ENCODE measurements at places on chromosomes 16 and 17. TPM values are rescaled to one million over a fixed set of nuclear protein-coding genes. Genes with fewer than 3 reads are reported as not detected.
A peak's percentile ranks its signal among the peaks of the same experiment; 100 is the strongest.

- DNase-seq: no peak
- no peak overlapping the region for H3K27ac ChIP-seq
- no peak overlapping the region for H3K4me3 ChIP-seq
- H3K36me3 ChIP-seq: no peaks in the 10 kb centered on the region
Measured at GRCh38 chr17:42673266-42673884, 3.4 kb downstream of the PLEKHH3 start.

The LDAF1 gene
- 12.2 TPM for total RNA-seq

The SLFN14 gene
- total RNA-seq: not detected

GRCh38 chr17:39701784-39702422, 2.0 kb downstream of the ERBB2 start:
- no peak for DNase-seq
- H3K4me3 ChIP-seq: no peak overlapping the region
- H3K27ac ChIP-seq: no peak overlapping the region

The LCAT gene
- 20.1 TPM for total RNA-seq

The C17orf50 gene
- total RNA-seq: not detected

- H3K27ac ChIP-seq: no peak overlapping the region
- H3K27me3 ChIP-seq: peaks cover 10% of the 10 kb centered on the region
- H3K4me3 ChIP-seq: no peak overlapping the region
- DNase-seq: peak; percentile 72
- H3K36me3 ChIP-seq: no peaks in the 10 kb centered on the region
Measured at GRCh38 chr16:56203052-56203451, 11.8 kb downstream of the GNAO1 start.

The PERCC1 gene
- 0.81 TPM for total RNA-seq

GRCh38 chr17:73841431-73842060, 197.3 kb upstream of the SDK2 start:
- H3K4me1 ChIP-seq: peaks cover 4% of the 10 kb centered on the region
- no peak overlapping the region for H3K4me3 ChIP-seq
- H3K36me3 ChIP-seq: peaks cover 6% of the 10 kb centered on the region
- no peak for DNase-seq
- no peaks in the 10 kb centered on the region for H3K27me3 ChIP-seq
- H3K27ac ChIP-seq: no peak overlapping the region

DNA sequence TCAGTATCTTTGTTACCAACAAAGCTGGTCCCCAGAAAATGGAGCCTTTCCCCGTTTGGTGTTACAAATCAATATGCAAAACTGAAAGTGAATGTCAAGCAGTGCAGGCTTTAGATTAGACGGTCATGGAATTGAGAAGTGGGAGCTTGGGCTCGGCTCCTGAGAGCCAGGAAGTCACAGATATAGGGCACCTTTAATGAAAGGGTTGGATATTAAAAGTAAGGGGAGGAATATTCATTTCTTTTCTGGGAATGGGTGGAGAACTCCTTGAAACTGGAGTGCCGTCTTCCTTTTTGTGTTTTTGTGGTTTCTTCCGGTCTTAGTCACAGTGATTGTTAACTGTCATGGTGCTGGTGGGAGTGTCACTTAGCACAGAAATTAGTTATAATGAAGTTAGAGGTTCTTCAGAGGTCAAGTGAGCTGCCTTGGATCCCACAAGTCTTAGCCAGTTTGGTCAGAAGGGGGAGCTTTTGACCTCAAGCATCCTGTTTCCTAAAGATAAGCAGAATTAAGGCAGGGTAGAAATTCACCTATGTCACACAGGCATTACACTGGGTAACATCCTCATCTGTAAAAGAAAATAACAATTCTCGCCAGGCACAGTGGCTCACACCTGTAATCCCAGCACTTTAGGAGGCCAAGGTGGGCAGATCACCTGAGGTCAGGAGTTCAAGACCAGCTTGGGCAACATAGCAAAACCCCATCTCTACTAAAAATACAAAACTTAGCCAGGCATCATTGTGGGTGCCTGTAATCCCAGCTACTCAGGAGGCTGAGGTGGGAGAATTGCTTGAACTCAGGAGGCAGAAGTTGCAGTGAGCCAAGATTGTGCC, 9.6 kb upstream of the EIF1 start:
- peak; percentile 73 for DNase-seq
- H3K27me3 ChIP-seq: no peaks in the 10 kb centered on the region
- peak overlapping the region; percentile 99 for H3K27ac ChIP-seq
- H3K4me1 ChIP-seq: peaks cover 65% of the 10 kb centered on the region
- peaks cover 5% of the 10 kb centered on the region for H3K36me3 ChIP-seq

GRCh38 chr16:8530752-8531384, 59.4 kb downstream of the TMEM114 start:
- H3K27me3 ChIP-seq: peaks cover 25% of the 10 kb centered on the region
- no peak for DNase-seq
- no peaks in the 10 kb centered on the region for H3K4me1 ChIP-seq
- H3K36me3 ChIP-seq: no peaks in the 10 kb centered on the region

DNA sequence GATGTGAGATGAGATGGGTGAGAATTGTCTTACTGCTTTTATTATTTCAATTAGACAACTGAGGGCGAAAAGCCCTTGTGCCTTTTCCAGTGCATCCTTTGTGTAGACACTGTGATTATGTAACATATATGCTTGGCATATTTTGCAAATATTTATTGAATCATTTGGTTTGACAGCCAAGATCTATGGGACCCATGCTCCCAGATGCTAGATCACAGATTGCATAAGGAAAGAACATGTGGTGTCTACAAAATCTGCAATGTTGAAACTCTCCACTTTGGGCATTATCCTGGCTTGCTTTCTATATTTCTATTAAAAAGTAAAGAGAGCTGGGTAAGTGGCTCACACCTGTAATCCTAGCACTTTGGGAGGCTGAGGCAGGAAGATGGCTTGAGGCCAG, 4.8 kb upstream of the COG1 start:
- no peak for DNase-seq
- no peak overlapping the region for H3K4me3 ChIP-seq
- H3K4me1 ChIP-seq: peaks cover 8% of the 10 kb centered on the region
- H3K27ac ChIP-seq: no peak overlapping the region
- no peaks in the 10 kb centered on the region for H3K27me3 ChIP-seq
- H3K36me3 ChIP-seq: no peaks in the 10 kb centered on the region

DNA sequence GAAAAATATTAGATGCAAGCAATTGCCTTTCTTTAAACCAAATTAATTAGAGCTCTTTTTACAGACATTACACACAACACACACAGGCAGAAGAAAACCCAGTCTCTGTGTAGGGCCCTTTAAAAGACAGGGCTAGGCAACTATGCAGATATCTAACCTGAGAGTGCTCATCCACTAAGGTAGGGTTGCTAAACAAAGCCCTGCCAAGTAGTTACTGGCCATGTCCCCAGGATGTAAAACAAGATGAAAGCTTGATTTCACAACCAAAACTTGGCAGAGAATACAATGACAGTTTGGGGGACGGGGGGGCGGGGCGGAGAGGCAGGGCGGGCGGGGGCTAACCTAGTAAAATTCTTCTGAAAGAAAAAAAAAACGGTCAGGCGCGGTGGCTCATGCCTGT, 669.0 kb upstream of the CA10 start:
- H3K27ac ChIP-seq: no peak overlapping the region
- no peaks in the 10 kb centered on the region for H3K36me3 ChIP-seq
- H3K27me3 ChIP-seq: no peaks in the 10 kb centered on the region
- DNase-seq: no peak
- no peaks in the 10 kb centered on the region for H3K4me1 ChIP-seq
- H3K4me3 ChIP-seq: no peak overlapping the region

GRCh38 chr16:15913046-15913698, 24.8 kb upstream of the CEP20 start:
- peak overlapping the region; percentile 53 for H3K4me3 ChIP-seq
- no peak for DNase-seq
- H3K36me3 ChIP-seq: no peaks in the 10 kb centered on the region
- no peaks in the 10 kb centered on the region for H3K27me3 ChIP-seq
- H3K27ac ChIP-seq: peak overlapping the region; percentile 97
- H3K4me1 ChIP-seq: peaks cover 10% of the 10 kb centered on the region

The RRN3 gene
- 41.6 TPM for total RNA-seq

DNA sequence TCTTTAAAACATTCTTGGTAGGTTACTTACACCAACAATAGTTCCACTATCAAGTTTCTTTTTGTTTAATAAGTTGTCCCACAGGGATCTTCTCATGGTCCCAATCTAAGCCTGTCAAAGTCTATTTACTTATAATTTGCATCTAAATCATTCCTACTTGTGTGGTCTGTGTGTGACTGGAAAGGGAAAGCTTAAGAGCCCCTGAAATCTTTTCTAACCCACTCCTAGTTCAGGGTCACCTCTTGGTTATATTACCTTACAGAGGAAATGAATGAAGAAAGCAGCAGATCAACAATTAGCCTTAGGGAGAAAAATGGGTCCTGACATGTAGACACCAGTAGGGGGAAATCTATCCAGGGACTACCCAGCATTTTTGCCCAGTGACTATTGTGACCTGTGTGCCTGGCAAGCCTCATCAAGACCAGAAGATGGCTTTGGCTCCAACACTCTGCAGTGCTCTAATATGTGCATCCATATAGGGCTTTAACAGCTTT, 110.4 kb upstream of the HAS3 start:
- H3K4me3 ChIP-seq: no peak overlapping the region
- H3K36me3 ChIP-seq: no peaks in the 10 kb centered on the region
- H3K4me1 ChIP-seq: no peaks in the 10 kb centered on the region
- H3K27me3 ChIP-seq: no peaks in the 10 kb centered on the region
- no peak for DNase-seq
- no peak overlapping the region for H3K27ac ChIP-seq

GRCh38 chr16:89192956-89193575, 7.3 kb downstream of the SLC22A31 start:
- H3K27ac ChIP-seq: no peak overlapping the region
- no peaks in the 10 kb centered on the region for H3K36me3 ChIP-seq
- peak; percentile 76 for DNase-seq

GRCh38 chr17:42783062-42783790, 2.8 kb downstream of the WNK4 start:
- no peak for DNase-seq
- H3K27ac ChIP-seq: no peak overlapping the region
- no peak overlapping the region for H3K4me3 ChIP-seq
- H3K27me3 ChIP-seq: peaks cover 65% of the 10 kb centered on the region
- no peaks in the 10 kb centered on the region for H3K36me3 ChIP-seq

DNA sequence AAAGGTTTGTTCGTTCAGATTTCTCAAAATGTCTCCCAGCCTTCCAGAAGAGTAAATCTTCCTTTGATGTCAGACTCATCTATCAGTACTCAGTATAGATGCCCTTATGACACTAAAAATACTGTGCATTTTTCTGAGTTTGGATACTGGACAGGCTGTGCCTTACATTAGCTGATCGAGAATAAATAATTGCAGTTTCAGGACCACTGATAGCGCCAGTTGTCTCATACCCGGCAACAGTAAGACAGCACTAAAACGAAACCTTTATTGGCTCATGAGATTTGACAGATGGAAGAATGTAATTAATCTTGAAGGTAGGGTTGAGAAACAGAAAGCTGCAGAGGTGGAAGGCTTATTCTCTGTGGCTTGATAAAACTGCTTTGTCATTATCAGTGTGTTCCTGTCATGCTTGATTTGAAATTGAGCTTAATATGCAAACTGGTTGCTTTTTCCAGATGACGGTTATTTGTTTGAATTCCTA, 1.2 kb downstream of the ATP6V0A1 start:
- H3K4me1 ChIP-seq: peaks cover 40% of the 10 kb centered on the region
- H3K27ac ChIP-seq: peak overlapping the region; percentile 80
- H3K36me3 ChIP-seq: peaks cover 2% of the 10 kb centered on the region
- H3K27me3 ChIP-seq: no peaks in the 10 kb centered on the region

GRCh38 chr17:38451840-38452529, 23.7 kb downstream of the ARHGAP23 start:
- H3K4me1 ChIP-seq: peaks cover 13% of the 10 kb centered on the region
- peaks cover 35% of the 10 kb centered on the region for H3K27me3 ChIP-seq
- H3K27ac ChIP-seq: no peak overlapping the region

DNA sequence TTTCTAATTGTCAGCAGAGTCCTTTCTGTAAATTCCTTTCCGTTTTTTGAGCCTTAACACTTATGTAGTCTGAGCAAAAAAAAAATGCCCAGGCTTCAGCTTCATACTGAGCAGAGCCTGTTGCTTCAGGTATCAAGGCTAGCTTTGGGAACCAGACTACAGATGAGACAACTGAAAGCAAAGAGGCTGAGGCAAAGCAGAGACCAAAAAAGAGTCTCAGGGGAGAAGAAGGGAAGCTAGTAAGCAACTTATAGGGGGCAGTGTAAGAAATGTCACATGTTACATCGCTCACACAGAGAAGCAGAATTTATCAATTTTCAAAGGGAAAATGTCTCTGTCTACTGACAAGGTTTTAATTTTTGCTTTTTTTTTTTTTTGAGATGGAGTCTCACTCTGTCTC, 3.3 kb downstream of the HASPIN start:
- H3K27ac ChIP-seq: no peak overlapping the region
- DNase-seq: no peak
- peak overlapping the region; percentile 42 for H3K4me3 ChIP-seq
- H3K4me1 ChIP-seq: peaks cover 42% of the 10 kb centered on the region

The P2RX1 gene
- total RNA-seq: 1.6 TPM

DNA sequence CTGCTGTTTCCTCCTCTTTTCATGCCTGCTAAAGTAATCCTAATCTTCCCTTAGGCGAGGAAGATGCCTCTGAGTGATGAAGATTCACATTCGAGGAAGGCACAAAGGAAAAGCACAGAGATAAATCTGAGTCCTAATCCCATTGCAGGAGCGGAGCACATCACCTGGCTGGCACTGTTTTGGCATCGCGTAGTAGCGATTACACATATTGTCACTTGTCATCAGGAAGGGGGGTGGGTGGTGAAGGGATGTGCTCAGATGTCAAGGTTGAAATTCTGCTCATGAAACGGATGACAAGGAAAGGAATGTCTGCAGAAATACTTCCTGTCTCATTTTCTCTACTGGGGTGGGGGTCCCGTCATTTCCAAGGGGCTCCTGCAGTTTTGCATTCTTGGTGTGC, 363.1 kb upstream of the EEF2KMT start:
- DNase-seq: no peak
- no peak overlapping the region for H3K4me3 ChIP-seq
- H3K27ac ChIP-seq: no peak overlapping the region

The SNAI3 gene
- 8.4 TPM for total RNA-seq

GRCh38 chr17:10127819-10128425, 70.5 kb downstream of the GAS7 start:
- DNase-seq: no peak
- no peak overlapping the region for H3K4me3 ChIP-seq
- peaks cover 16% of the 10 kb centered on the region for H3K4me1 ChIP-seq
- H3K27me3 ChIP-seq: no peaks in the 10 kb centered on the region

DNA sequence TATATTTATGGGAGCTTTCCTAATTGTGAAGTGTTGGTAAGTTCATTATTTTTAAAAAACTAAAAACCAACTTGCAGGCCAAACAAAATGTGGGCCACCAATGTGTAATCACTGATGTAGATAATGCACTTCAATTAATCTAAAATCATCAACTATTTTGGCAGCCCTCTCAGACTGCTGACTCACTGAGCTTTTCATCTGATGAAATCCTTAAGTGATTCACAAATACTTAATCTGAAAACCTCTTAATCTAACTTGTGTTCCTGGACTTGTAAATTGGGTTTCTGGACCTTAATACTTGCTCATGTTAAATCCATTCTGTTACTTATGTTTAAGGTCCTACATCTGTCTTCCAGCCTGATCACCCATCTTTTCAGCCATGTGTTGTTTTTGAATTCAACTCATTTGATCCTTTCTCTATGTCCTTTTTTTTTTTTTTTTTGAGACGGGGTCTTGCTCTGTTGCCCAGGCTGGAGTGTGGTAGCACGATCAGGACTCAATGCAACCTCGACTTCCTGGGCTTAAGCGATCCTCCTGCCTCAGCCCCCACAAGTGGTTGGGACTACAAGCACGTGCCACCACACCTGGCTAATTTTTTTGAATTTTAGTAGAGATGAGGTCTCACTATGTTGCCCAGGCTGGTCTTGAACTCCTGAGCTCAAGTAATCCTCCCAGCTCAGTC, 39.0 kb downstream of the PRKCB start:
- H3K4me1 ChIP-seq: peaks cover 80% of the 10 kb centered on the region
- DNase-seq: no peak
- no peaks in the 10 kb centered on the region for H3K27me3 ChIP-seq
- H3K4me3 ChIP-seq: peak overlapping the region; percentile 5
- H3K36me3 ChIP-seq: peaks cover 12% of the 10 kb centered on the region

The MXRA7 gene
- total RNA-seq: 21.8 TPM
